ENCODE measurements at places on chromosomes 2 and 18.
A peak's percentile ranks its signal among the peaks of the same experiment; 100 is the strongest.

GRCh38 chr2:36706021-36706876 is 9.7 kb downstream of the VIT start:
- DNase-seq, result no peak

DNA sequence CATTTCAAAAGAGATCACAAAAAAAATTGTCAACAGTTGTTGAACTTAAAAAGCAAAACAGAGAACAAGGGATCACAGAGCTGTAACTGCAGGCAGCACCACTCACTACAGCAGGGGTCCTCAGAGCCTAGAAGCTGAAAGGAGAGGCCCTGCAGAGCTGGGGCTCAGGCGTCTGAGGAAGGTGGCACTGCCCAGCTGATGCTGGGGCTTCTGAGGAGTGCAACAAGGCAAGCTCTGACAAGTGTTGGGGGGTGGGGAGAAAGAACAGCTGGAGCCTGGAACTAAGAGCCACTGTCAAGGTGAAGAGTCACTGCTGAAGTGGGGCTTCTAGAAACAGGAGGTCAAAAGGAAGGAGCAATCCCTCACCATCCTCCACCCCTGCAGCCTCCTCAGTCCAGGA is 46.2 kb downstream of the FTCDNL1 start:
- DNase-seq, result no peak

DNA sequence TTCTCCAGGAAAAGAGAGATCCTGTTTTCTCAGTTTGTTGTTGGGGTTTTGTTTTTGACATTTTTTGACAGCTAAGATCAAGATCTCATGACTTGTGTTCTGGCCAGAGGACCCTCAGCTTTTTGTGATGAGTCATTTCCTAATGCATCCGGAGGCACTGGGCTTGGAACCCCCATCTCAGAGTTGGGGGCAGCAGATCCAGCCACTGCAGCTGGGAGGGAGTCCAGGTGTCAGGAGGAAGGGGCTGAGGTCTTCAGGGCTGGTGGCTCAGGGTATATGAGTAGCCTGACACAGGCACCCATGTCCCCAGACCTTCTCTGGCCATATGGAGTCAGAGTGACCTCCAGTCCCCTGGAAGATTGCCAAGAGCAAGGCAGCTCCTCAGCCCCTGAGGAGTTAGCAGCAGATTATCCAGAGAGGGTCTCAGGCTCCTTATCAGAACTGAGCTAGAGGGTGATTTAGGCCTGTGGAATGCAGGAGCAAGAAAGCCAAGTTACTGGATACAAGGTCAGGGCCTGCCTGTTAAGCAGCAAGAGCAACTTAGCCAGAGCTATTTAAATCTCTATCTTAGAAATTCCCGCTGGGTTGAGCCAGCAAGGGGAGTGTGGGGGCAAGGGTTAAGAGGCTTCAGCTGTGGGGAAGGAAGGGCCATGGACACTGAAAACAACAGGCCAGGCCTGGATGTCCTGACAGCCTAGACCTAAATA is 62.4 kb downstream of the TANC1 start:
- peak; percentile 71 for DNase-seq

- DNase-seq, result no peak
Observed at GRCh38 chr2:239597216-239597615, 196.4 kb upstream of the HDAC4 start.

GRCh38 chr2:42593282-42593681 is 24.9 kb downstream of the MTA3 start:
- no peak for DNase-seq

DNA sequence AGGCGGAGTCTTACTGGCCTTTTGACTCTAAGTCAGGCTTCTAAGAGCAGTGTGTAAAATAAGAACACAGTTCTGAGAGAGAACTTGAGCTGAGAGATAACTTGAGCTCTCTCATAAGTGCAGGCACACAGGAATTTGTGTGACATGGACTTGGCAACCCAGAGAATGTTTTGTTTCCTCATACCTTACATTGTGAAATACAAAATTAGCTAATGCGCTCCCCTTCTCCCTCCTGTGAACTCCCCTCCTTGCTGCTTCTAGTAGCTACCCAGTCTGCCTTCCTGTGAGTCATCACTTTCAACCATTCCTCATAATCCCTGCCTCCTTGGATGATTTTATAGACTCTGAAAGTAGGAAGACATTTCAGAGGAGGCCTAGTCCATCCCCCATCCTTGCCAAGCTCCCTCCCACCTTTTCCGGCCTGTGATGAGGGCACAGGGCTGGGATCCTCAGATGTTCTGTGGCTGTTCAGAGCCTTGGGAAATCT is 22.6 kb downstream of the FER1L5 start:
- peak; percentile 96 for DNase-seq

DNA sequence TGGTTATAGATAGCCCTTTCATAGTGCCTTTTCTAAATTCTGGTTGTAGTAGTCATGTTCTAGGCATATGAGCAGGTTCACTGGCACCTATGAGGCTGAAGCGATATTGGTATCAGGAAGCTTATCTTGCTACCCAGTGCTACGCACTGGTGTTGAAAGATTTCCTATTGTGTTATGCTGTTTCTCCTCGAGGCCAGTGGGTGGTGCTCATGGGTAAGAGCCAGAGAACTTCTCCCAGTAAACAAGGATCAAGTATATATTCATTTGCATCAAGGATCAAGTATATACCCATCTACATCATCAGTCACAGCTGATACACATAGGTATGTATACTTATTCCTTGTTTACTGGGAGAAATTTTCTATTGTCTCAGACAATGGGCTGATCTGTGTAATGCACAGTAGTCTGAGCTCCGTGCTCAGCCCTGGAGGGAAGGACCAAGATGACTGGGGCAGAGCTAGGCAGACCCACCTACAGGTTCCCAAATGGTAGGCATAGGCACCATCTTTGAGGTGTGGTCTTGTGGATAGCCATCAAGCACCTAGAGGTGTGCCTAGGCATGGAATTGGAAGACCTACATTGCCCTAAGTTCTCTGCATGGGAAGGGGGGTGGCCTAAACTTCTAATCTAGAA is 101.2 kb upstream of the GALNT13 start:
- no peak for DNase-seq

DNA sequence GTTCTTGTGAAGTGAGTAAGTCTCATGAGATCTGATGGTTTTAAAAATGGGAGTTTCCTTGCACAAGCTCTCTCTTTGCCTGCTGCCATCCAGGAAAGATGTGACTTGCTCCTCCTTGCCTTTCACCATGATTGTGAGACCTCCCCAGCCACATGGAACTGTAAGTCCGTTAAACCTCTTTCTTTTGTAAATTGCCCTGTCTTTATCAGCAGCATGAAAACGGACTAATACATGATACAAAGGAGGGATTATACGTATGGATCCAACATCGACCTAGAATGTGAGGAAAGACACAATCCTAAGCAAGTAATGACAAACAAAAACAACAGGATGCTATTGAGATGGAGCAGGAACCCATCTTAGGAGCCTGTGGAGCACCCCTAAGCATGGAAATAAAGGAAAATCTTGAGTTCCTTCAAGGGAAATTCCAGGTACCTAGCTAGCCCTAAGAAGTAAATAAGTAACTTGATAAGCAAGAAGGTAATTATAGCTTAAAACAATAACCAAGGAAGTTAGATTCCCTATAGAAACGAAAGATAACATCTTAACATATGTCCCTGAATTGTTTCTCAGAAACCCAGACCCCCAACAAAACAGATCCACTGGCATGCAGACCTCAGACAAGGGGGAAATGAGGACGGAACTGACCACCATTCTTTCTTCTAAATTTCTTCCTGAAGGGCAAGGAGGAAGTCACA is 1.5 kb upstream of the TNFRSF11A start:
- DNase-seq, result no peak

GRCh38 chr18:7177116-7177744 is 53.7 kb upstream of the LRRC30 start:
- peak; percentile 80 for DNase-seq

- DNase-seq, result no peak
Observed at GRCh38 chr18:46868169-46868921, 49.0 kb downstream of the PIAS2 start.

DNA sequence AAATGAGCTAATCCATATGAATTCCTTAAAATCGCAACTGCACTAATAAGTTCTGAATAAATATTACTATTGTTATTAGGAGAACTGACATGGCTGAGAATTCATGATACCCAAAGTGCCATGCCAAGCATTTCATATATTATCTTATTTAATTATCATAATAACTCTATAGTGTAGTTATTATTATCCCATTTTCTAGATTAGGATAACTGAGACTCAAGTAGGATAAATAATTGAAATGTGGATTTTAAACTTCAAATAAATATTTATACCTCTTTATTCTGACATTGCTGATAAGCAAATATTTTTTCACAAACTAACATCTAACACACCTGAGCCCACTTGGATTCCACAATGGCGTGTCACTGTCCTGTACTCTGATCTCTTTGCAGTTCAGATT is 492.7 kb downstream of the IRS1 start:
- DNase-seq, result no peak

DNA sequence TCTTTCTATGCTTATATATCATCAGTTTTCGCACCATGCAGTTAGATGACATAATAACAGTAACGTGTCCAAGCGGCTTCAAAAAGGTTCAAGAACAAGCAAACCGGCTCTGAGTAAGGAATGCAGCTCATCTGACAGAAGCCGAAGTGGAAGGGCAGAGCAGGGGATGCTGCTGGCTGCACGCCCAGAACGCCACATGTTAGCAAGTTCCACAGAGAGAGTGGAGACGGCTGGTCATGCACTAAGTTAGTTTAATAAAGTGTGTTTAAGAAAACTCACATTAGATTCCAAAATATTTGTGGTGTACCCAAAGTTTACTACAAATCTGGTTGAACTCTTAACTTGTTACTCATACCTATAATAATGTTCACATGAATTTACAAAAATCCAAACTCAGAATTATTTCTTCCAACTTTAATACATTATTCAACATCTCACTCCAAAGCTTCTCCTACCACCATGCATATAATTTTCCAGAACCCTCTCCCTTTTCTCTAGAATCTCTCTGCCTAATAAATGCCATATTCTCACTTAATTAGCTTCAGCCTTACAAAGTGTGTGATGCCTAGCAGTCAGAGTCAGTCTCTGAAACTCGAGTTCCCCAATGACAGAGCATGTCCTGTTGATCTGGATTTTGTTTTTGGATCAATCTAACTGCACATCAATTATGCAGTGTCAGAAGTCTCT is 170.0 kb downstream of the DNAH7 start:
- peak; percentile 75 for DNase-seq

- peak; percentile 39 for DNase-seq
Observed at GRCh38 chr2:119753041-119753929, 6.4 kb upstream of the PTPN4 start.

GRCh38 chr2:23677836-23678235 is 249.1 kb downstream of the ATAD2B start:
- no peak for DNase-seq

DNA sequence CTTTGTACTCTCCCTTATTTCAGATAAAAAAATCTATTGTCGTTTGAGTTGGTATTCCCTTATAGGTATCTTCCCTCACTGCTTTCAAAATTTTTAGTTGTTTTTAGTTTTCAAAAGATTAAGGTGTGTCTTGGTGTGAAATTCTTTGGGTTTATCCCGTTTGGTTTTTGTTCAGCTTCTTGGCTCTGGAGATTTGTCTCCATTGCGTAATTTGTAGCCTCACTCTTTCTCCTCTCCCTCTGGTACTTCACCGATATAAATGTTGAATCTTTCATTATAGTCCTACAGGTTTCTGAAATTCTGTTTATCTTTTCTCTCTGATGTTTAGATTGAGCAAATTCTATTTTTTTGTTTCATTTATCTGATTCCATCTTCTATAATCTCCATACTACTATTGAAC is 113.8 kb upstream of the HS6ST1 start:
- no peak for DNase-seq

- DNase-seq, result peak; percentile 91
Observed at GRCh38 chr2:240840435-240841060, 20.5 kb upstream of the KIF1A start.

All from hepatic stellate cell (primary cell).